ENCODE measurements at places on chromosomes 1 and 21.
A peak's percentile ranks its signal among the peaks of the same experiment; 100 is the strongest.

- DNase-seq, result no peak
Measured at GRCh38 chr1:24098943-24099638, 12.8 kb downstream of the MYOM3 start.

- no peak for DNase-seq
Measured at GRCh38 chr21:17428484-17428869, 84.4 kb upstream of the CXADR start.

- DNase-seq, result no peak
Measured at GRCh38 chr1:231808990-231809389, 182.4 kb downstream of the DISC1 start.

- DNase-seq, result no peak
Measured at GRCh38 chr1:78619446-78619802, 824 bp upstream of the IFI44L start.

- DNase-seq, result no peak
Measured at GRCh38 chr1:2796890-2797740, 4.4 kb downstream of the TTC34 start.

DNA sequence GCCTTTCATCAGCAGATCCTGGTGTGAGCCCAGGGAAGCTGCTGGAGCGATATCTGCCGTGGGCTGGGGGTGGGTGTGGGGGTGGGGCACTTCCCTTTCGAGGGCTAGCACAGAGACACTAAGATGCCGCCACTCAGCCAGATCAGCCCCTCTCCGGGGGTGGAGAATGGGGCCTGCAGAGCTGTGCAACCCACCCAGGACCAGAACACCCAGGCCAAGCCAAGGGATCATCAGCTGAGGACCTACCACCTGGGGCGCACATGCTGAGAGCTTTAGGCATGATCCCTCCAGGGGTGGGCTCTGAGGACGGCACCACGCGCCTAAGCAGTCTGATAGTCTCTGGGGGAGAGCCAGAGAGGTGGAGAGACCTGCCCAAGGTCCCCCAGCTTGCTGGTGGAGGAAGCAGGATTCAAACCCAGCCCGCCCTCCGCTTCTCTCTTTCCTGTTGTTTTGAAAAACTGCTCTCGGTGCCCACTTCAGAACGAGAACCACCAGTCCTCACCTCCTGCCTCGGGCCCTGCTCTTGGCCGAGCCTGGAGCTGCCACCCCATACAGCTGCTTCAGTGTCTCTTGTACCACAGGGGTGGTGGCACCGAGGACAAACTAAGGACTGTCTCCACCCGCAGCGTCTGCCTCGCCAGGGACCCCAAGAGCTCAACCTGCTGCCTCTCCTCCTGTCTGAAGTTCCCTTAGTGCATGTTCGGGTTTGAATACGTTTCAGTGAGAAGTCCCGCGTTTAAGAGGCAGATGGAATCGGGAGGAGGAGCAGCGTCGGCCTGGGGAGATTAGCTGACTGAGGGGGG lies 39.7 kb upstream of the RUNX3 start:
- no peak for DNase-seq

GRCh38 chr1:40270152-40270834 lies 12.3 kb downstream of the ZMPSTE24 start:
- no peak for DNase-seq

DNA sequence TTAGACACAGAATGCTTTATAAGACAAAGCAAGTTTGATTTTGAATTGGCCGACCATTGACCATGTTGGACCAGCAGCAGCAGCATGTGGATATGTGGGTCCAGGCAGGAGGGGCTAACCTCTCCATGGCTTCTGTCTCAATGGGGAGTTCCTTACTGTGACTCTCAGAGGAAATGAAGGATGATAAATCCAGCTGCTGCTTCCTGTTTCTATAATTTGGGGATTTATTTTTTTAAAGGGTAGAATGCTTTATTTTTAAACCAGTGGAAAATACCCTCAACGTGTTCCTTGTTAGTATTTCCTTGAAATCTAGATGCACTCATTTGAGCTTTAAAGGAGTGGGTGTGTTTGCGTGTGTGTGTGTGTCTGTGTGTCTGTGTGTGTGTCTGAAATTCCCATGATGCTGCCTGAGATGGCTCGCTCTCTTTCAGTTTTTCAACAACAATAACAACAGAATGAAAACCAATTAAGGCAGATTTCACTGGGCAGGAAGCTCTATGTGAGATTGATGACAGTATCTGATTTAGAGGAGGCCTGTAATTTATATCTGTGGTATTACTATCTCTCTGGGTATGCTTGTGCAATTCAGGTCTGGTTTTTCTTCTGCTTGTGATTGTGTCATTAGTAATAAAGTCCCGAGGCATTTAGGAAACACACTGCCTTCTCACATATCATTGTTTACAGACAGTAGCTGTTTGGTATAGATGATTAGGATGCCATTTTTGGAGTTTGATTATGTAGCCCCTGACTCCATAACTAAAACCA lies 86.1 kb upstream of the ZNF326 start:
- DNase-seq, result no peak

- no peak for DNase-seq
Measured at GRCh38 chr1:84165601-84166000, 21.5 kb downstream of the PRKACB start.

GRCh38 chr1:226581650-226582330 lies 33.2 kb downstream of the STUM start:
- no peak for DNase-seq

GRCh38 chr1:48052923-48053291 lies 55.7 kb upstream of the TRABD2B start:
- no peak for DNase-seq

DNA sequence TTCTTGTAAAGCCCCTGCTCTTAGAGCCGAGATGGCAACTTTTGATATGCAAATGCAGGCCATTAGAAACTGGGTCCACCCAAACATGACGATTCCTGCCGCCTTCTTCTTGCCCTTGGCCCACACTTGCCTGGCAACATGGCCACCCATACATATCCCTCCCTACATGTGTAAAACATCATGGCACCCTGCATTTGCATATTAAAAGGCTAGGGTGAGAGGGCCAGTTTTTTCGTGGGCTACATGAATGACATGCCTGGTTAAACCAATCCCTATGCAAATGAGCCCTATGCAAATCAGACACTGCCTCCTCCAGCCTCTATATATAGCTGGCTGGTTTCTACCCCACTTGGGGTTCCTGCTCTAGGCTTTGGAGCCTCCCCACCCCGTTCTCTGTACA lies 18.8 kb downstream of the PLA2G2A start:
- no peak for DNase-seq

GRCh38 chr1:59928996-59929395 lies 2.4 kb upstream of the CYP2J2 start:
- DNase-seq, result no peak

DNA sequence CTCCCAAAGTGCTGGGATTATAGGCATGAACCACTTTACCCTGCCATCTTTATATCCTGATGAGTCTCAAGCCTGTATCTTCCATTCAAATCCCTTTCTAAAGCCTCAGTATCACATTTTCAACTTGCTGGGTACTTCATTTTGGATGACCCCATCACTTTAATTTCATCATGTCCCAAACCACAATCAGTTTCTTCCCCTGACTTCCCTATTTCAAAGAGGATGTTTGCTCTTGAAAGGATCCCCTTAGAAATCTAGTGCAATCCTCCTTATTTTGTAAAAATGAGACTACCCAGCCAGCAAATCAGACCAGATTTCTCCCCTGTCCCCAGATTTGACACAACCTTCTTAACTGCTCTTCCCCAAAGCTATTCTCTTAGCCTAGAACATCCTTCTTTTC lies 7.0 kb upstream of the TRIT1 start:
- no peak for DNase-seq

- no peak for DNase-seq
Measured at GRCh38 chr1:202411422-202411821, 62.9 kb downstream of the PPP1R12B start.

DNA sequence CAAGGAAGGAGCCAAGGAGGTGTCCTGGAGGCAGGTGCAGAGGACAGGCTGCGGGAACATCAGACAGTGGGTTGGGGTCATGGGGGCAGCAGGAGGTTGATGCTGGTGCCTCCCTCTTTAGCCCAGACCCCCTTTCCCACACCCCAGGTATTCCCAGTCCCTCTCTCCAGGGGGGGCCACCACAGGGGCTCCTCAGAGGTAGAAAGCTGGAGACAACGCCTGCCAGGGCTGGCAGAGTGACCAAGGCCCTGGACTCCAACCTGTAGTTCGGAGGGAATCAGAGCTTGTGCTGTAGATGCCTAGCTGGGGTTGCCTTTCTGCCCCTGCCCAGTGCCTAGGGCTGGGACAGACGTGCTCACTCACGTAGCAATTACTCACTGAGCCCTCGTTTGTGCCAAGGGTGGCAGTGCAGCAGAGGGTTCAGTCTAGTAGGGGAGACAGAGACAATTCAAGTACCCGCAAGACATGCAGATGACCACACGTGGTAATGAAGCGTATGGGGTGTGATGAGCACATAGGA lies 148.2 kb downstream of the PTPRU start:
- DNase-seq, result no peak

DNA sequence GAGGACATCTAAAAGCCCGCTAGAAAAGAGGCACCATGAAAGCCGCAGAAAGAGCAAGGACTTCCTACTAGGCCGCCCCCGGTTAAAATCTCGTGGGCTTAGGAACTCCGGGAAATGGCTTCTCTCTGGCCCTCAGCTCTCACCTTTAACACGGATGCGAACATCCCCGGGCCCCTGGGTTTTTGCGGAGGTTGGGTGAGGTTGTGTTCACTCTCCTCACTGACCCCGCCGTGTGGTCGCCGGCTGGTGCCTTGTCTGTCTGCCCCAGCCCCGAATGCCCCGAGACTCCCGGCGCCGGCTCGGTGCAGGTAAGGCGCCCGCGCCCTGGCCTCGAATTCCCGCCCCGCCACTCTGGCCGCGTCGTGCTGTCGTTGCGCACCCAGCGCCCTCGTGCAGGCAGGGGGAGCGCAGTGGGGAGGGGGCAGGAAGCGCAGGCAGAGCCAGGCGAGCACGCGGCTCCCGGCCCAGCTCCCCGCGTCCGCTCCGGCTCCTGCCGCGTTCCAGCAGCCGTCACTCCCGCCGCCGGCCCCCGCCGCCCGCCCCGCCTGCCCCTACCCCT lies at the start of gene SHISAL2A:
SHISAL2A (plus strand) TSS at position 437 of the 559 bp plus-strand sequence. CDS start 326 bp downstream, outside the sequence.
- peak; percentile 63 for DNase-seq

- DNase-seq, result no peak
Measured at GRCh38 chr1:93814795-93815340, 64.1 kb downstream of the DNTTIP2 start.

DNA sequence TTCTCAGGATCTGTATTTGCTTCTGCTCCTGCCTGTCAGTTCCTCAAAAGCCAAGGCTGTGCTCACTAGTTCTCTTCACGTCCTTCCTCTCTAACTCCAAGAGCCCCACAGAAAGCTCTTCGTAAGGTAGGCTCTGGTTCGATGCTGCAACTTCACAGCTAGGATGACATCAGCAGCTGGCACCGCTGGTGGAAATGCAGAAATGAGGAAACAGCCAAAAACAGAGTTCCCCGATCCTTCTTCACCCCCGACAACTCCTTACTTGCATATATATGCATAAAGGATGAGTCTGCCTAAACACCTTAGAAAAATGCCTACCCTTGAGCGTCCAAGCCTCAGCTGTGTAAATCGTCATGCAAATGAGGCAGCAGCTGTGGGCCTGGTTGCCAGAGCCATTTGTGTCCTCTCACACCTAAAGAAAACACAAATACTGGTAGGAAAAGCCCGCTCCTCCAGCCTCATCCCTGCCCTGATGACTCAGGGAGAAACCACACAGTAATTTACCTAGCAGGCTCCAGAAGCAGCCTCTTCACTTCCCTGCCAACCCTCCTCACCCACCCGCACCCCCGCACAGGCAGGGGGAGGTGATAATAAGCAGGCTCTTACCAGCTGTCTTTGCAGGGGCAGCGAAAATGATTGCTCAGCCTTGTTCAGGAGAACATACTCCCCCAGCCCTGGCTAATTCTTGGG lies 28.2 kb downstream of the BATF3 start:
- DNase-seq, result no peak

DNA sequence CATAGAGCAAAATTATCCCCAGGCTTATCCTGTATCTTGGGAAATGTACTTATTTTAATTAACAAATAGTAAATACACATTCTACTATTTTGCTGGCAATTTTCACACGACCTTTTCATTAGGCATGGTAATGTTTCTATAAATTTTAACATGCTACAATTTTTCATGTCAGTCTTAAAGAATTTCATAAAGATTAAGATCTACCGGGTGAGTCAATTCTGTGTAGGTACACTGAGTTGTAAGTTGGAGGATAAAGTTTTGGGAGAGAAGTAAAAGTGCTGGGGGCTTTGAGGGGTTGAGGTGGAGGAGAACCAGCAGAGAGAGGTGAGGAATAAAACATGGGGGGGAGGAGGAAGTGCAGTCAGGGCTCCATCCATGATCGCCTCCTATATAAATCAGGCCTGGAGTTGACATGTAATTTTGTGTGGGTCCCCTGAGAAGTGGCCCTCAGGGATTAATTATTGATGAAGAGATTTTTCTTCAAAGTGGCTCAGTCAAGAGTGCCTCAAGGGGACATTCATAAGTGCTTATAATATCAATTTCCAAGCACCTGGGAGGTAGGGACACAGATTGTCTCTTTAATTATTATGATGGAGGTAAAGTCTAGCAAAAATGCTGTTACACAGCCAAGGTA lies 7.2 kb downstream of the DPYD start:
- DNase-seq, result no peak

DNA sequence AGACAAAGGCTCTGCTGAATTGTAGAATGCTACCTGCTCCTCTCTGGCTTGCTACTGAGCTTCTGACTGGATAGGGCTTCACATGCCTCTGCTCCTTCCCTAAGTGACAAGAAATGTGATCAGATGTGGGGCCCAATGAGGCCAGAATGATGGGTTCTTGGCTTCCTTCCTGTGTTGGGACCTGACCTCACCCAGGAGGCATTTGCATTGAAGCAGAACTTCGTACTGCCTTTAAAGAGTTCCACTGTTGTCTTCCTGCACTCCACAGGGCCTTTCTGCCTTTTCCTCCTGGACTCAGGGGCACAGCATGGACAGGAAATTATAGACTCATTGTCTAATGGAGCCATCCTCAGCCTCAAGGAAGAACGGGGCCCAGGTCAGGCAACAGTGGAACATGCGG lies 14.3 kb downstream of the ZNF670 start:
- no peak for DNase-seq

DNA sequence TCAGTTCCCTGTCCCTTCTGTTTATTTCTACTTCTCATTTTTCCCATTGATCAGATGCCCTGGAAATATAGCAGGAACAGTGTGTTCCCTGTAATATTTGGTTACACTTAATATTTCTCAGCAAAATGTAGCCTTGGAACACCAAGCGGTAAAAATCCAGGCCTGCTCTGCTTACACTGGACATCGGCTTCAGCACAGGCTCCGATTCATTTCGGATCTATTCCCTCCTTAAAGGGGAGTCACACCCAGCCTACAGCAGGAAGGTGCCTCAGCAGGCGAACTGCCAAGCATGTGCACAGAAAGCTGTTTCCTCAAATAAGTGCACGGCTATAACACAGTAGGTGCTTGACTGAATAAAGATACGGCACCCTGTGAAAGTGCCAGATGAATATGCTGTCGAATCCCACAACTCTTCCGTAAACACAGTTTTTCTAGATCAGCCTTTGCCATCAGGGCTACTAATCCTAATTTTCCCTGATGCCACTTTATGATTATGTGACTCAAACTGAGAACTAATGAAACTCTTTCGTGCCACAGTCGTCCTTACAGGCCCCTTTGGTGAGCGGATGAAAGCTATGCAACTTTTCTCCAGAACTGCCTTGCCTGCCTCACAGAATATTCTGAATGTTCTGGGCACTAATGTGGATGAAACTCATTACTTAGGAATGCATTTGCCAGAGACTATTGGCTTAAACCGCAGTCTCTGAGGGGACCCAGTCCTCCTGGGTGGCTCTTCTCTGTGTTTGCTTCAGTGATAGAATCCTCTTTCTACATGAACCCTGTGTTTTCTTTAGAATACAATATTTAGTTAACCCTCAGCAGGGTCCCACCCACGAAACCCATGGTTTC lies 275.5 kb upstream of the RUNX1 start:
- DNase-seq, result no peak

Measured in stimulated activated CD4-positive, alpha-beta T cell treated with anti-CD3 and anti-CD28 coated beads, Interleukin-2, amount 100 ng/mL, for 24 hours (primary cell).